Esophagus mucosa (tissue), 1 donor: ENCODE measurements at places on chromosomes 1 and 21.

- ATAC-seq, result no peak
Measured at GRCh38 chr1:179958359-179958758, 3.7 kb downstream of the CEP350 start.

GRCh38 chr1:46530791-46531409, 20.5 kb downstream of the KNCN start:
- ATAC-seq, result peak; percentile 43

GRCh38 chr1:11051781-11052511, 4.9 kb upstream of the MASP2 start:
- ATAC-seq, result peak; percentile 19

DNA sequence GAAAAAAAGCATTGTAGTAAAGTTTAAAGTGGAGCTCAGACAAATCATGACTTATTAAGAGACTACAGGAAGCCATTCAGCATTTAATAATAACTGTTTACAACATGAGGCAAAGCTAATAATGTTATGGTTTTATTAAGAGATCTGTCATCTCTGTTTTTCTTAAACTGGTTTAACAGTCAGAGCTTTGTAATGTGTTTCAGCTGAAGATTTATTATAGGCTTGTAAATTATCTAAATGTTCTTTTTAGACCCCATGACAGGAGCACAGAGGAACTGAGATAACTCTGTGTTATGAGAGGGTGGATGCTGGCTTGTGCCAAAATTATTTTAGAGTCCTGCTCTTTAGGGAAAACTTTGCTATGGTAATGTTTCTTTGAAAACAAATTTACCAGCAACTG, 38.0 kb upstream of the RWDD3 start:
- ATAC-seq, result no peak

- no peak for ATAC-seq
Measured at GRCh38 chr1:59879996-59880505, 46.5 kb downstream of the CYP2J2 start.

GRCh38 chr1:79497193-79497773, 490.8 kb upstream of the ADGRL4 start:
- ATAC-seq, result peak; percentile 41

GRCh38 chr1:154496383-154496782, 5.6 kb upstream of the TDRD10 start:
- no peak for ATAC-seq

GRCh38 chr1:226984521-226985238, 44.6 kb downstream of the COQ8A start:
- no peak for ATAC-seq
